HepG2 (cell line): ENCODE measurements at places on chromosomes 4 and X. TPM values are rescaled to one million over a fixed set of nuclear protein-coding genes. Genes with fewer than 3 reads are reported as not detected.

- DNase-seq: peak; percentile 15
Measured at GRCh38 chrX:45513042-45513441, 312.4 kb upstream of the DIPK2B start.

DNA sequence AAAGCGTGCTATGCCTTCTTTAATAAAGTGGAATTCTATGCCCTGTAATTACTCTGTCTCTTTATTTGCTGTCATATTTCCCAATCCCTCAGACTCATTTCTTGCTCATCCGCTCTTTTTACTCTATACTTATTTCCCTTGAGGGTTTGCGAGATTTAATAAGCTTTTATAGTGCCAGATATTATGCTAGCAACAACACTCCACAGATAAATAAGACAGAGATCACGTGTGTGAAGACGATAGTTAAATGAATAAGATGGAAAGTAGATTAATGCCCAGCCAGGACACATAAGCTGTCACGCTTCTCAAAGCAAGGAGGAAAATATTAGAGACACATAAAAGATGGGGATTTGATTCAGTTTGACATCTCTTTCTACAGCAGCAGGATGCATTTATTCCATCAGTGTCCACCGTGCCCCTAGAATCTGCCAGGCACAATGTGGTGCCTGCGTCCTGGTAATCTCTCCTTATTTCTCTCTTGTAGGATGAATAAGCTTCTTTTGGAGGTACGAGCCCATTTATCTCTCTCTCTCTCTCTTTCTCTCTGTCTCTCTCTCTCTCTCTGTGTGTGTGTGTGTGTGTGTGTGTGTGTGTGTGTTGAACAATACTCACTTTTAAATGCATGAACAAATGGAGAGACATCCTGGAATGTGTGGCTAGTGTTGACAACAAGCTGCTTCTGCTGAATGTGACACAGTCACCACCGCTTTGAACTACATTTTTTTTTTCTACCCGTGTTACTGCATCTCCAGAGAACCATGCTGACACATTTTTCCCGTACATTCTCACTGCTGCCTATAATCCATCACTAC is 48.2 kb downstream of the TMEM156 start:
- peak; percentile 62 for DNase-seq

LEF1 gene
- total RNA-seq: 0.22 and 0.35 TPM in 2 replicates

HPGD gene
- total RNA-seq: 0.13 and 0.36 TPM in 2 replicates

DNA sequence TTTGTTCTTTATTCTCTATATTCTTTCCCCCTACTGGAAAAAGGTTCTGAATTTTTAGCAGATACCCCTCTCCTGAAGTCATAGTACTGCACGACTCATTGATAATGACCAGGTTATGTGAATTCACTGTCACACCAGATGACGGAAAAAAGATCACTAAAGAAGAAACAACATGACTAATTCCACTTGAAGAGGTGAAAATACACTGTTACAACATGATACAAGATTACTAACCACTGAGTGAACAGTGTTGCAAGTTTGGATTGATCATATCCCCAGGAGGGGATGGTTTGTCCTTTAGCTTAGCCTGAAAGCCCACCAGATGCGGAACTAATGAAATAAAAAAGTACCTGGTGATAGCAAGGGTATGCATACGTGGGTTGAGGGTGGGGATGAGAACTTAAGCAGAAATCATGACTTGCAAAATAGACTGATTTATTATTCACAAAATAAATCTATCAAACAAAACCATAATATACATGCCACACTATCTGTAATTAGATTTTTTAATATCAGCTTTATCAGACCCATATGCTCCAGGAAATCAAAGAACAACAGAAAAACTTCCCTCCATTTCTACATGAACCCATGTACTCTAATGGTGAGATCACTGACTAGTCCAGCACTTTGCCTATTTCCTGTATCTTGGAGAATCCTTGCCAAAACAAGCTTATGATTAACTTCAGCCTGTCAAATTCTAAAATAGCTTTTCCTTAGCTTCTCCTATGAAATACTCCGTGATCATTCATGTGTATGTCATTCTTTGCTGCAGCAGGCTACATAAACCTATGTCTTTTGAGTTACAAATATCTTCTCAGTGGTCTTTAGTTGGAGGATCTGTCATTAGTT is 257.4 kb upstream of the AGA start:
- no peak for DNase-seq

FAM9C gene
- total RNA-seq: not detected in 2 replicates

DNA sequence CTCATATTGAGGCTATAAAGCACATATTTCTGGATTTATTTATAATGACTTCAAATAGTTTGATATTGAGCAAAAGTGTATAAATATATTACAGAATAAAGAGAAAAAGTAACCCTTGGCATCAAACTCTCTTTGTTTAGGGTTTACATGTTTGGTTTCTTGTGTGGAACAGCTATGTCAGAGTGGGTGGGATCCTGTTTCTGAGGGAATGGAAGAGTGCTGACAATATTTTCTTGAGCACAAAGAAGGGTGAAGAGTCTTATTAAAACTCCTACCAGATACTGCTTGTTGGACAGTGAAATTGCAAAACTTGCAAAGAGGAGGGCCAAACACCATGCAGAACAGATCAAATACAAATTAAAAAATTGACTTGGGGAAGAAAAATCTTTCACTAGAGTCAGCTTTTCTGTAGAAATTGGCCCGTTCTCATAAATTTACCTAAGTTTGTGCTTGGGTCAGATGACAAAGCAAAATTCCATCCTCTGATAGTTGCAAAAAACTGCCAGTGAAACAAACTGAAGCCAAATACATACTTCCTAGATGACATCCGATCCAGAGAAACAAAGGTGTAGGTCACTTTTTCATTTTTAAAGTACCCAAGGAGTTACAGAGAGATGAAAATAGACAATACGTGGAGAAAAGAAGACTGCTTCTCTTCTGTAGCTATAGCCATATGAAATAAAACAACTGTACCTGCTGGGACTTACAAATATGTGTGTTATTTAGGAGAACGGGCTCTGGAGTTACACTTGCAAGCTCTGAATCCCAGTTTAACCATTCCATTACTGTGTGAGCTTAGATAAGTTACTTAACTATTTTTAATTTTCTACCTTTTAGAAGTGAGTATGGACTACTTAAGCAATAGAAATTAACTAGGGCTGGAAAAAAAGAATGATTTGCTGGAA is 133.3 kb downstream of the MAML3 start:
- no peak for DNase-seq

- DNase-seq: no peak
Measured at GRCh38 chrX:51494409-51494808, 2.0 kb downstream of the NUDT11 start.

DNA sequence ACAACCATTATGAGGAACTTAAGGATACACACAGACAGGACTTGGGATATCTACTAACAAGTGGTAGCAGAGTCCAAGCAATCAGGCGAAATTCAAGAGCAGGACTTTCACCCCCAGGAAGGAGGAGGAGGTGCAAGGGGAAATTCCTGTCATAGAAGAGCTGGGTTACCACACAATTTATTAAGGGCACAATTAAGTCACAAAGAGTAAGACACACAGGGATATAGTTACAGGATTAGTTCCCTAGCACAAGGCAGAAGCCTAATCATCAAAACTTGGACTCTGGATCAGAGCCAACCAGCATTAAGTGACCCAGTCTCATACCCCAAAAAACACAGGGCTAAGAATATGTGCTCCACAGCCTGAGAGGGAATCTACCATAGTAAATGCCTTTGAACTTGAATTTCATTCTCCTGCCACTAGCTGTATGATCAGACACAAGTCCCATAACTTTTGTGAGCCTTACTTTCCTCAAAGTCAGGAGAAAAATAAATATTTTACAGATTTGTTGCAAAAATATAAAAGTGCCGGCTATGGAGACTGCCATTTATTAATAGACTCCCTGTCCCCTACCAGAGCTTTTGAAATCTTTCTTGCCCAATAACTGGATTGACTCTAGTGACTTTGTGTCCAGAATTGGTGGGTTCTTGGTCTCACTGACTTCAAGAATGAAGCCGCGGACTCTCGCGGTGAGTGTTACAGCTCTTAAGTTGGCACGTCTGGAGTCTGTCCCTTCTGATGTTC is 87.0 kb downstream of the SYNPO2 start:
- DNase-seq: no peak

GRCh38 chr4:129474698-129475097 is 378.7 kb downstream of the C4orf33 start:
- DNase-seq: no peak

- DNase-seq: no peak
Measured at GRCh38 chrX:110951472-110952269, 144.3 kb upstream of the PAK3 start.

PAGE1 gene
- 0.69 and 0.93 TPM in 2 replicates for total RNA-seq

MAGEA4 gene
- not detected in 2 replicates for total RNA-seq

GRCh38 chr4:106266201-106266600 is 49.8 kb downstream of the TBCK start:
- peak; percentile 73 for DNase-seq

COMMD8 gene
- 20.3 and 32.7 TPM in 2 replicates for total RNA-seq

- no peak for DNase-seq
Measured at GRCh38 chr4:78689700-78690323, 86.3 kb upstream of the BMP2K start.

MAOA gene
- total RNA-seq: 14.7 and 24.6 TPM in 2 replicates

EVC gene
- total RNA-seq: 2.8 and 4.9 TPM in 2 replicates

GRCh38 chrX:50202539-50202938 is 1.7 kb upstream of the AKAP4 start:
- no peak for DNase-seq

DNA sequence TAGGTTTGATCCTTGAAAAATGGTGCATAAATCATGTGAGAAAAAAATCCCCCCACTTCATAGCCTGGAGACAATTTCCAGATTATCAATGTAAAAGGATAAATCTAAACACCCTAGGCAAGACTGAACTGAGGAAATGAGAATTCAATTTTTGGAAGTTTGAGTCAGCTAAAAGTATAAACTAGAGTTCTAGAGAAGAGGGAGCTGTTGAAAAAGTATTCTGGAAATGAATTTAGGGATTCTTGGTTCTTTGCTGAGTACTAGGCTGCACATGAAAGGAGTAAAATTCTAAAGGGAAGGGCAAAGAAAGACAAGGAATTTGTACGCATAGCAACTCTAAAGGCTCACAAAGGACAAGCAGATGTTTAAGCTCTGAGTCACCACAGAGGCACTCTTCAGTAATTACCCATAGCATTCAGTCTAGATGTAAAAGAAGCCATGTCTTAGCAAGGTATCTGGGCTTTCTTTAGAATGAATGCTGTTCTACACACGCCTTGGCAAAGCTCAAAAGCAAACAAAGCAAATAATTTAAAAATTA is 896.5 kb downstream of the PDHA2 start:
- DNase-seq: no peak

DNA sequence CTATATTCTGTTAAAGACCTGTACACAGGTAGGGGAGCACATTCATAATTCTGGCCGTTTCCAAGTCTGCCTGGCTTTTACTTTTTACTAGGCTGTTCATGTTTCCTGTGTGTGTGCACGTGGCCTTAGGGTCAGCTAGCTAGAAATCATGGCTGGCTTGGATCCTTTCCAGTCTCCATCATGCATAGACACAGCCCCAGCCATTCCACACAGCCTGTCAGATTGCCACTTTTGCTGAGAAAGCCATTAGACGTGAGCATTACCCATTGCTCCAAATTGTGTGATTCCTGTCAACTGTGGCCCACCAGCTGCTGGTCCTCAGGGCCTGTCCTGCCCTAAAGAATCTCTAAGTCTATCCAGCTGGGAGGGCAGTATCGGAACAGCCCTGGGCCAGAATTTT is 11.4 kb upstream of the SORCS2 start:
- no peak for DNase-seq

GRCh38 chr4:153142700-153143438 is 61.4 kb upstream of the TRIM2 start:
- peak; percentile 63 for DNase-seq

IGFBP7 gene
- total RNA-seq: 0.32 and 1.1 TPM in 2 replicates

IL13RA2 gene
- total RNA-seq: not detected in 2 replicates

GRCh38 chrX:22323541-22323940 is 50.8 kb downstream of the CBLL2 start:
- no peak for DNase-seq

IL13RA1 gene
- total RNA-seq: 31.3 and 56.6 TPM in 2 replicates

GRCh38 chr4:23171976-23172375 is 479.2 kb downstream of the GBA3 start:
- no peak for DNase-seq

CT45A2 gene
- not detected in 2 replicates for total RNA-seq

DNA sequence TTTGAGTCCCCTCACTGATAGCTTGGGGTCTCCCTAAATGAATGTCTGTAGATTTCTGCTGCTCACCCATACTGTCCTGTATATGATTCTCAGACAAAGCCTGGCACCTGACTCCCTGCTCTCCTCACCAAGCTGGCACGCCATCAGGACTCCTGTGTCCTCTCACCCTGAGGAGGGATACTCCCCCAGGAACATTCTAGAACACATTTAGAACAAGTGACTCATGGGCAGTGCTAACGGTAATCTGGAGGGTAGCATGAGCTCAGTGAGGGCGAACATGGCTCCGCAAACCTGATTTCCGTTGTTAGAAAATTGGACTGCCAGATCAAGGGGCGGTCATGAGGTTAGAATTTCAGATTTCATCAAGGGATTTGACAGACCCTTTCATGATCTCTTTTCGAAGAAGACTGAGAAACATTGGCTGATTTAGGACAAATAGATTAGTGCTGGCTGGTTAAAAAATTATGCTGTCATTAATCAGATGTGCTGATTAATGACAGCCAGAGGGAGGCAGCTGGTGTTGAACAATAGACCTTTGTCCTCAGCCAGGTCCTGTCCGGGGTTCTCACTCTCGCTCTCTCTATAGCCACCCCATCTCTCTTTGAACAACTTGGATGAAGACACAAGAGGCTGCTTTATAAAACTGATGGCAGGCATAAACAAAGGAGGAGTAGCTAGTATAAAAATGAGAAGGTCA is 244.3 kb downstream of the PTTG2 start:
- DNase-seq: no peak

DNA sequence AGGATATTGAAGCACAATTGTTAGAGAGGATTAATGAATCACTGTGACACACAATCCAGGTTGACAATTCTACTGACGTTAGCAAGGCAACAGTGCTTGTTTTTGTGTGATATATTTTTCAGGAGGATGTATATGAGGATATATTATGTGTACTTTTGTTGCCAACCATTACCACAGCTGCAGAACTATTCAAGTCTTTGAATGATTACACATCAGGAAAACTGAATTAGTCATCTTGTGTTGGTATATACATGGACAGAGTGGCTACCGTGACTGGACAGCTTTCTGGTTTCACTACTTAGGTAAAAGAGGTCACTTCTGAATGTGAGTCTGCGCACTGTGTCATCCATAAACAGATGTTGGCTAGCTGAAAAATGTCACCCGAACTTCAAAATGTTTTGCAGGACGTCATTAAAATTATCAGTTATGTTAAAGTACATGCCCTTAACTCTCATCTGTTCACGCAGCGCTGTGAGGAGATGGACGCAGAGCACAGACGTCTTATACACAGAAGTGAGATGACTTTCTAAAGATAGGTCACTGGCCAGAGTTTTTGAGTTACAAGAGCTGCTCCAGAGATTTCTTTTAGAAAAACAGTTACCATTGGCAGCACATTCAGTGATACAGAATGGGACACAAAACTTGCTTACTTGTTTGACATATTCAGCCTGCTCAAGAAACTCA is 69.0 kb downstream of the MRPL1 start:
- no peak for DNase-seq
